Activated CD8-positive, alpha-beta T cell treated with anti-CD3 and anti-CD28 coated beads for 36 hours (primary cell): ENCODE measurements at places on chromosomes 2 and 18. TPM values are rescaled to one million over a fixed set of nuclear protein-coding genes. Genes with fewer than 3 reads are reported as not detected.

Gene CCDC68
- total RNA-seq: not detected

Gene LYPD6B
- total RNA-seq: not detected

Gene CCDC141
- 7.8 TPM for total RNA-seq

Gene IL1F10
- not detected for total RNA-seq

Gene KCNS3
- not detected for total RNA-seq

Gene LCT
- total RNA-seq: 0.11 TPM

Gene FOXD4L1
- total RNA-seq: not detected

Gene CIB4
- not detected for total RNA-seq

Gene PDCD1
- total RNA-seq: 19.4 TPM

GRCh38 chr18:13207294-13207693 is 11.3 kb upstream of the LDLRAD4 start:
- peaks cover 19% of the 10 kb centered on the region for H3K27me3 ChIP-seq
- H3K4me3 ChIP-seq: no peak overlapping the region

DNA sequence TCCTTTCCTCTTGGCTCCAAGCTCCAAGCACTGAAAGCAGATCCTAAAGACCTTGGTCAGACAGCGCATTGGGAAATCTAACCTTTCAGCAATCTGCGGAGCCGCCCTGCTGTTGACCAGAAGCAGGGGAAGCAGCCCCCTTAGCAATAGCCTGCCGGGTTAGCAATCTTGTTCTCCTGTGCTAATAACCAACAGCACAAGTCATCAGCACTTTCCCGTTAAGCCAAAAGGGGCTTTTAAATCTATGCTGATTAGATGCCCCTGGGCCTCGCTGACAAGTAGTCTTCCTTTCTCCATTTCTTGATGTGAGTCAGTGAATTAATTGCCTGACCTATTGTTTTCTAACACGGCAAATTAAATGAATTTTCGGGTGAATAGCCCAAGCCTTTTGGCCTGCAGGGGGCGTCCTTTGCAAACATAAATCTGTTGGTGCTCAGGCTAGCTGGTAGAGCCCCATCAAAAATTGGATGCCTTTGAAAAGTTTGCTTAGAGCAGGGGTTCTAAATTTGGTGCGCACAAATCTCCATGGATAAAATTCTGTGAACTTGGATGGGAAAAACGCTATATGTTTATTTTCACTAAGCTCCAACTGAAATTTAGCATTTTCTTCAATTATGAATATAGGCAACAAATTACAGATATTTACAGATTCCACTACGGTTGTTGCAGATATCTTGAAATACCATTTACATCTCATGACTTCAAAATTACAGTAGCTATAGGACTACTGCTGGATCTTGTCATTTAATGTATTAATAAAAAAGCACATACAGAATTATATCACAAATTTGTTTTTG is 24.6 kb downstream of the MAIP1 start:
- no peak overlapping the region for H3K27ac ChIP-seq
- no peaks in the 10 kb centered on the region for H3K36me3 ChIP-seq
- peak; percentile 93 for DNase-seq
- peaks cover 18% of the 10 kb centered on the region for H3K4me1 ChIP-seq

GRCh38 chr18:74694436-74694835 is 96.8 kb downstream of the ZNF407 start:
- DNase-seq: no peak
- H3K4me3 ChIP-seq: no peak overlapping the region
- no peak overlapping the region for H3K27ac ChIP-seq
- peaks cover 16% of the 10 kb centered on the region for H3K4me1 ChIP-seq

DNA sequence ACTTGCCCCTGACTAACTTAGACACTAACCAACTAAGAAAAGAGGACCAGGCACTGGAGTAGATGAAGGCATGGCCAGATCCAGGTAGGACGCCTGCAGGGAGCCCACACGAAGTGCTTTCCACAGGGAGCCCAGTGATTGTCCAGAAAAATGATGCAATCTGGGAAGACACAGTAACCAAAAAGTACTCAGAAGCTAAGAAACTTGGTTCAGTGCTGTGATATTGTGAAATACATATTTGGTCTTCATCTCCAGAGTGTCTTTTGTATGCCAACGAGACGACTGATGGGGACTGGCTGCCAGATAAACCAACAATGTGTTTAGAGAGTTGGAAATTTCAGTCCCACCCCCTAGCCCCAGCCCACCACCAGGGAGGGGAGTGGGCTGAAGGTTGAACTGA is 135.0 kb downstream of the SP3 start:
- no peak for DNase-seq
- H3K27ac ChIP-seq: no peak overlapping the region
- no peaks in the 10 kb centered on the region for H3K36me3 ChIP-seq
- H3K4me3 ChIP-seq: no peak overlapping the region
- peaks cover 3% of the 10 kb centered on the region for H3K4me1 ChIP-seq
- H3K27me3 ChIP-seq: peaks cover 9% of the 10 kb centered on the region

DNA sequence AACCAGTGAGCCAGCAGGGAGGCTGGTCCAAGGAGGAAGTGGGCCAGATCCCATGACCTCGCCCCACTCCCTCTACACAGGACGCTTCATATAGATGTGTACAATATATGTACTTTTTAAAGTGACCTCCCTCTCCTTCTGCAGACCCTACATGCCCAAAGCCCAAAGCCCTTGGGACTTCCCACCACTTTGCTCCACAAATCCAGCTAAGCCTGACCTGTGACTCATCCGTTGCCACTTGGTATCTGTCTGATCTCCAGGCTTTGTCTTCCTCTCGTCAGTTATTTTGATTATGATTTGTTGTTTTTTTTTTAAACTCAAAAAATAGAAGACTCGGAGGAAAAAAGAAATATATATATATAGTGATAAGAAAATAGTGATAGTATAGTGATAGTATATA is 470.8 kb downstream of the KCNJ3 start:
- H3K36me3 ChIP-seq: no peaks in the 10 kb centered on the region
- no peaks in the 10 kb centered on the region for H3K4me1 ChIP-seq
- H3K4me3 ChIP-seq: no peak overlapping the region
- no peak for DNase-seq
- H3K27ac ChIP-seq: no peak overlapping the region
- no peaks in the 10 kb centered on the region for H3K27me3 ChIP-seq

GRCh38 chr2:147511491-147511948 is 333.3 kb upstream of the ACVR2A start:
- no peaks in the 10 kb centered on the region for H3K4me1 ChIP-seq
- H3K4me3 ChIP-seq: no peak overlapping the region
- no peak for DNase-seq
- H3K27me3 ChIP-seq: no peaks in the 10 kb centered on the region
- H3K36me3 ChIP-seq: no peaks in the 10 kb centered on the region
- no peak overlapping the region for H3K27ac ChIP-seq

- H3K4me3 ChIP-seq: no peak overlapping the region
- DNase-seq: no peak
- no peaks in the 10 kb centered on the region for H3K36me3 ChIP-seq
These were observed 403.3 kb upstream of the FANCL start for GRCh38 chr2:58644451-58644850.

DNA sequence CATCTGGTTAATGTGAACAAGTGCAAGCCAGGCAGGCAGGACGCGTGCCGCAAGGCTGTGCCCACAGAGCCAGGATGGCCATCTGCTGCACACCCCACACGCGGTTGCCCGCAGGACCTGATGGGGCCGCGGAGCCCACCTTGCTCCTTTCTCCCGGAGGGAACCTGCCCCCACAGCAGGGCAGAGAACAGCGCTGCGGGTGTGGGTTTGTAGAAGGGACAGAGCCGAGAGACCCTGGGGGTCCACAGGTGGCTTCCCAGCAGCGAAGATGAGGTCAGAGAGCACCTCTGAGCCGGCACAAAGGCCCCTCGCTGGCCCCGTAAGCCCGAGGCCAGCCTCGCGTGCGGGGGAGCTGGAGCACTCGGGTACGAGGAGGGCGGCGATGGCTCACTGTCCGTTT is 460.8 kb upstream of the SALL3 start:
- H3K27me3 ChIP-seq: no peaks in the 10 kb centered on the region
- no peak overlapping the region for H3K27ac ChIP-seq
- DNase-seq: no peak
- H3K4me3 ChIP-seq: no peak overlapping the region

DNA sequence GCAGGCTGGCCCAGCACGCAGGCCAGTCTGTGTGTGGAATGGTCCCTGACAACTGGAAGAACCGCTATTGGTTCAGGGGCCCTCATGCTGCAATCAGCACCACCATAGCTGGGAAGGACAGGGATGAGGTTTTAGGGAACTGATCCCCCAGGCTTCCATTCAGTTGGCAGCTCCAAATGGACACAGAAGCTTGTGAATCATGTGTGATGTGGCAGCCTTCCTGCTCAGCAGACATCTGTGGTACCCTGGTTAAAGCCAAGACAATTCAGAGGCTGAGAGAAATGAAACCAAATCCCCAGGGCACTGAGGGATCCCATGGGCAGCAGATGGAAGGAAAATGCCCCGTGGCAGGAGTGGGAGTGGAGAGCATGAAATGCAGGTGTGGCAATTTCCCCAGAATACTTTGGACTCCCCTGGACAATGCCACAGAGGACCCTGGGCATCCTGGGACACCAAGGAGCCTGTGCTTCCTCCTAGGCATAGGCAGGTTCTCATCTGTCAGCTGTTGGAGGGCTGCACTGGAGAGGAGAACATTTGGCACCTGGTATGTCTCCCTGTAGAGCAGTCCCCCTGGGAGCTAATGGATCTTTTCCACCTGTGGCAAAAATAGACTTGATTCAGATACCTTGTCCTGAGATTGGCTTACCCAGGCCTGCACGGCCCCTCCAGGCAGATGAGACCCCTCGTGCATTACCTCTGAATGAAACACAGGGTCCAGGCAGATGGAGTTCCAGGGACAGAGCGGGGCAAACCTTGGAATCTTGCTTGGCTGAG is 162.2 kb upstream of the BCL2L11 start:
- no peak overlapping the region for H3K27ac ChIP-seq
- no peak overlapping the region for H3K4me3 ChIP-seq
- peaks cover 7% of the 10 kb centered on the region for H3K27me3 ChIP-seq
- H3K4me1 ChIP-seq: no peaks in the 10 kb centered on the region

- no peak overlapping the region for H3K4me3 ChIP-seq
- H3K36me3 ChIP-seq: no peaks in the 10 kb centered on the region
- no peak overlapping the region for H3K27ac ChIP-seq
- H3K27me3 ChIP-seq: no peaks in the 10 kb centered on the region
These were observed 416.6 kb downstream of the RAD51AP2 start for GRCh38 chr2:17101596-17101995.

DNA sequence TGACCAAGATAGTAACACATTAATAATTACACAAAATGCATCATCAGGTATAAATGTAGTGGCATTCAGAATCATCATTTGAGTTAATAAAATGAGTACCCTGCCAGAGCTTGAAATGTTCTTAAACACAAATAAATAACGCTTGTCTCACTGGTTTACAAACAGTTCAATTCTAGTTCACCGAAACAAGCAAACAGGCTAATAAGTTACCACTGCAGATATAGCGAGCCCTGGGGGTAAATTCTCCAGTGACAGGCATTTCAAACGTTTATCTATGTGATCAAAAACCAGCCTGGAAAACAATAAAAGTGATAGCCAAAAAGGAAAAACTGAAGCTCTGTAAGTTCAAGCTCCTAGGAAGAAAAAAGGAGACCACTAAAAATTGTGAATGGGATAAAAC is 152.6 kb downstream of the THADA start:
- H3K36me3 ChIP-seq: peaks cover 18% of the 10 kb centered on the region
- H3K4me3 ChIP-seq: no peak overlapping the region
- no peaks in the 10 kb centered on the region for H3K27me3 ChIP-seq
- H3K27ac ChIP-seq: no peak overlapping the region
- no peak for DNase-seq
- no peaks in the 10 kb centered on the region for H3K4me1 ChIP-seq

GRCh38 chr2:150030436-150031190 is 443.0 kb upstream of the MMADHC start:
- H3K27ac ChIP-seq: no peak overlapping the region
- H3K27me3 ChIP-seq: no peaks in the 10 kb centered on the region
- DNase-seq: no peak
- H3K4me1 ChIP-seq: no peaks in the 10 kb centered on the region
- no peak overlapping the region for H3K4me3 ChIP-seq

DNA sequence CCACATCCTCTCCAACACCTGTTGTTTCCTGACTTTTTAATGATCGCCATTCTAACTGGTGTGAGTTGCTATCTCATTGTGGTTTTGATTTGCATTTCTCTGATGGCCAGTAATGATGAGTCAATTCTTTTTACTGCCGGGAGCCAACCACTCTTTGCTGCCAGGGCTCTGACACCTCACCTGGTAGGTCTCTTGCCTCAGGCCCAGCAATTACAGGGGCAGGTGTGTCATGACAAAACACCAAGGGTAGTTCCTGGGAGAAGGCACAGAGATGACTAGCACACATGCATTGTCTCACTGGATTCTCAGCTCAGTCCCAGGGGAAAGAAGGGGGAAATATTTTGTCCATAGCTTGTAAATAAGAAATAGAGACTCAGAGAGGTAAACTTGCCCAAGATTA is 122.3 kb downstream of the CHST9 start:
- H3K27ac ChIP-seq: no peak overlapping the region
- DNase-seq: no peak
- H3K4me3 ChIP-seq: no peak overlapping the region
- no peaks in the 10 kb centered on the region for H3K27me3 ChIP-seq

DNA sequence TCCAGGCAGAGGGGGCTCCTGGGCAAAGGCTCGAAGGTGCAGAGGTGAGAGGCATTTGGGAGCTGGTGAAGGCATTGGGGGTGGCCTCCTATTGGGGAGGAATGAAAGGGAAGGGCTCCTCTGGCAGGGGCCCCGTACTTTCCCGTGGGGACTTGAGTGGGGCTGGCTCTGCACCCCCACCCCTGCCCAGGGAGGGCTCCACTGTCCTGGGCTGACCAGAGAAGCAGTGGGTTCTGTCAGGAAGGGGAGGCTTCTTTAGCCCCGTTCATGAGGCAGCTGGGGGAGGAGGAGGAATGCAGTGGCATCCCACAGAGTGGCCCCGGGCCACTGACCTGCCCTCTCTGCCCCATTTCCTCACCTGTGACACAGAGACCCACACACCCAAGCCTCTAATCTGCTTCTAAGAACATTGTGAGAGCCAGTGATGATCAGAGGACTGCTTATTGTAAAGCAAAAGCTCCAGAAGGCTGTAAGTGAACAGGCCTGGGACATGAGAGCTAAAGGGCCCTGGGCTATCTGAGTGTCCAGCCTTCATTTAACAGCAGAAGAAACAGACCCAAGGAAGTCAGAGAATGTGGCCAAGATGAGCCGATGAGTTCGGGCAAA is 38.6 kb upstream of the GPAT2 start:
- no peaks in the 10 kb centered on the region for H3K27me3 ChIP-seq
- H3K27ac ChIP-seq: no peak overlapping the region
- no peaks in the 10 kb centered on the region for H3K36me3 ChIP-seq
- no peak overlapping the region for H3K4me3 ChIP-seq
- no peak for DNase-seq

DNA sequence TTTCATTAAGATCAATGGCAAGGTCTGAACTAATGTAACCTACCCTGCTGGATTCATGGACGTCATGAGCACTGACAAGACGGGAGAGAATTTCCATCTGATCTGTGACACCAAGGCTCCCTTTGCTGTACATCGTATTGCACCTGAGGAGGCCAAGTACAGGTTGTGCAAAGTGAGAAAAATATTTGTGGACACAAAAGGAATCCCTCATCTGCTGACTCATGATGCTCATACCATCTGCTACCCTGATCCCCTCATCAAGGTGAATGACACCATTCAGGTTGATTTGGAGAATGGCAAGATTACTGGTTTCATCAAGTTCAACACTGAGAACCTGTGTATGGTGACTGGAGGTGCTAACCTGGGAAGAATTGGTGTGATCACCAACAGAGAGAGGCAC is 82.3 kb upstream of the NDUFV2 start:
- DNase-seq: no peak
- no peaks in the 10 kb centered on the region for H3K36me3 ChIP-seq
- H3K27ac ChIP-seq: no peak overlapping the region
- H3K4me1 ChIP-seq: peaks cover 13% of the 10 kb centered on the region
